ENCODE measurements at places on chromosomes 2 and 18.

DNA sequence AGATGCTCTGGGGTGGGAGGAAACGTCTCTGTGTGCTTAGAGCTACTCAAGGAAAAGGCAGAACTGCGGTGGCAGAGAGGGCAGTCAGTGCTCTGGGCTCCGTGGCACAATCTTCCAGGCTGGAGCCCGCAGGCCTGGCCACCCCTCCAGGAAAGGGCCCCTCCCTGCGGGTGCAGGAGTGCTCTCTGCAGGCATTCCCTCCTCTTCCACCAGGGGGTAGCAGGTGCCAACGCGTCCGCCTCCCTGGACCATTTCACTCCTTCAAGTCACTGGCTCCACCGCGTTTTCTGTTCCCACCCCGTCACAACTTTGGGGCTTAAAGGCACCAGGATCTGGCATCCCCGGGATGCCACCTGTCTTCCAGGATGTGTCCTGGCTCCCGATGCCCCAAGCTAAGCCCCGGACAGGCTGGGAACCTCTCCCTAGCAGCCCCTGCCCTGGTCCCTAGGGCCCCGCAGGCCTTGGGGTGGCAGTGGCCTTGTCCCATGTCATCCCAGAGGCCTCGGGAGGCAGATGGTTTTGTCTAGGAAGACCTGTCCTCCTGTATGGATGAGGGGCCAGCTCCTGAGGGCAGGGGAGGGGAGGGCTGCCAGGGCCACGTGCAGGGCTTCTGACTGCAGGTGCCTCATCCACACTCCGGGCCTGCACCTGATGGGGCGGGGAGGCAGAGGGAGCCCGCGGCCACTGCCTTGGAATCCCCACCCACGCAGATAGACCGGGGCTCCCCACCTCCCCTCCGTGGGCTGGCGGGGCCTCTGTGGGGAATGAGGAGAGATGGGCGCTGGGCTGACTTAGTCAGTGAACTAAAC is 26.4 kb downstream of the KCNIP3 start:
- no peak for DNase-seq

GRCh38 chr18:70195852-70196434 is 9.5 kb downstream of the RTTN start:
- no peak for DNase-seq

- DNase-seq = no peak
Observed at GRCh38 chr2:239232195-239232578, 168.6 kb downstream of the HDAC4 start.

DNA sequence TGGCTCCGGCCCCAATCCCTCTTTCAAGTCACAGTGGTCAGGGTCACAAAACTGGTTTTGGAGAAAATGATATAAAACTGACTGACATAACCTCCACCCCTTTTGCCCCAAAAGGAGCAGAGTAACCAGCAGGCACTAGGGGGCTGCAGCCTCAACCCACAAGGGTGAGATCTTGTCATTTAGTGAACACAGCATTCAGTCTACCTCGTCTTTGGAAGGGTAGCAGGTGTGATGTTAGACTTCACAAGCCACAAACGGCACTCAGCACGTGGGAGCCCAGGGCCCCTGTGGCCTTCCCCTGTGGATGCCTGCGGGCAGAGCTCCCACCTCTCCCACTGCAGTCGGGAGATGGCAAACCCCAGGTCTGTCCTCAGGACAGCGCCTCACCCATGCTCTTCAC is 372.1 kb upstream of the MYT1L start:
- no peak for DNase-seq

- no peak for DNase-seq
Observed at GRCh38 chr2:188292348-188293239, 920 bp downstream of the GULP1 start.

DNA sequence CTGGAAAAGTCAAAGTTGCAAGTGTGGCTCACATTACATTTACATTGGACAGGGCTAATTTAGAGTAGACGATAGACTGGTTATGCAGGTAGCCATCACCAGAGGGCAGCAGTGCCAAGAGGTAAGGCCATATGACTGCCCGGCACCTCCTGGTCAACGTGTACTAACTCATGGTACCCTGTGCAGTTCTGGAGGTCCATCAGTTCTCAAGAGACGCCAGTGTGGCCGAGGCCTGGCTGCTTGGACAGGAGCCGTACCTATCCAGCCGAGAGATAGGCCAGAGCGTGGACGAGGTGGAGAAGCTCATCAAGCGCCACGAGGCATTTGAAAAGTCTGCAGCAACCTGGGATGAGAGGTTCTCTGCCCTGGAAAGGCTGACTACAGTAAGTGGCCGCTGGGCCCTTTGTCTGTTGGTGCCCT is 65.8 kb upstream of the EML6 start:
- no peak for DNase-seq

- no peak for DNase-seq
Observed at GRCh38 chr18:37754141-37754540, 188.5 kb upstream of the CELF4 start.

DNA sequence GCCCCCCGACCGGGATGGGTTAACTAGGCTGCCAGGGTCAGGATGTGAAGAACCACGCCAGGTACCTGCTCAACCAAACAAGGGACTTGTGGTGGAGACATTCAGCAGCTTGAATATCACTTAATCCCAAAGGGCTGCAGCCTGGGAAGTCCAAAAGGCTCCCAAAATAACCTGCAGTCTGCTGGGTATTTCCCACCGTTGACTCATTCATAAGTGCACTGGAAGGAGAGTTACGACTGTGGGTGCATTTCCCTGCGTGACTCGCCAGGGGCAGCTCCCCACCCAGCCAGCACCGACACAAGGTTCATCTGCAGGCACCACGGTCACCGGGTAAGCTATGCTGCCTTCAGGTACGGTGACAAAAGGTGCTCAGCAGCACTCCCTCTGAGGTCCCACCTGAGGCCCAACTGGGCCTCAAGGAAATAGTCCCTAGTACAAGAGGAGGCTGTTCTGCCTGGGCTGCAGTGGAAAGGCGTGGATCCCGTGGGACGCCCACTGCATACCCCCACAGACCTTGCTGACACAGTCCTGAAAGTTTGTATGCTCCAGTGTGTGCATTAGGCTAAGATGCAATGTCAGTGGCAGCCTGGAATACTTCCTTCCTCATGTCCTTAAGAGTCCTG is 86.5 kb downstream of the UXS1 start:
- DNase-seq = no peak

DNA sequence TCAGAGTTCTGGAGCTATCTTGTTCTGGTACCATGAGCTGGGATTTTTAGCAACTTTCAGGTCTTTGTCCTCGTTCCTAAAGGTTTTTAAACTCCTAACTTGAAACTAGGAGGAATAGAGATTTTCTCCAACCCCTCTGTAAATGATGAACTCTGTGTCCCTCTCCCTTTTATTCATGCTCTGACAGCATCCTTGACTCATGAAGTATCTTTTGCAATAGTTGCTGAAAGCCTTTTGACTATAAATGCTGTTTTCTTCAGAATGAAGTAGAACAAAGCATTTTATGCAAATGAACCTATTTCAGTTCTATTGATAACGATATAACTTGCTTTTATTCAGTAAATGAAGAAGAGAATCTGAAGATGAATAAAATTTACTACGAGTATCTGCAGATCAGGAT is 17.0 kb upstream of the MAPRE2 start:
- no peak for DNase-seq

GRCh38 chr18:24659827-24660720 is 199.6 kb downstream of the HRH4 start:
- peak; percentile 2 for DNase-seq

GRCh38 chr18:23812546-23813440 is 123.5 kb downstream of the LAMA3 start:
- no peak for DNase-seq

DNA sequence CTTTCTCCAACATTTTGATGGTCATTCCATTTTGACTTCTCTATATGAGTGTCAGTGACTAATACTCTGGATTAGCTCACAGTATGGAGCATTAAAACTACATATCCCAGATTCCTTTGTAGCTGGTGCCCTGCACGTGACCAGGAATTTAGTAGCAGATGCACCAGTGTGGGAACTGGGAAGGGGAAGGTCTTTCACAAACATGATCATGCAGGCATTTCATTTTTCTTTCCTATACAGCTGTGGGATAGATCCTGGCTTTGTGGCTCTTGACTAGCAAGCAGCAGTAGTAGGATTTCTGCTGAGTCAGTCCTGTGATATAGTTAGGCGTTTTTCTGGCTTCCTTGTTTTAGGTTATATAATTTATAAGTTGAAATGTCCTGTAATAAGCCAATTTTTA is 971.0 kb upstream of the CDH2 start:
- DNase-seq = no peak

DNA sequence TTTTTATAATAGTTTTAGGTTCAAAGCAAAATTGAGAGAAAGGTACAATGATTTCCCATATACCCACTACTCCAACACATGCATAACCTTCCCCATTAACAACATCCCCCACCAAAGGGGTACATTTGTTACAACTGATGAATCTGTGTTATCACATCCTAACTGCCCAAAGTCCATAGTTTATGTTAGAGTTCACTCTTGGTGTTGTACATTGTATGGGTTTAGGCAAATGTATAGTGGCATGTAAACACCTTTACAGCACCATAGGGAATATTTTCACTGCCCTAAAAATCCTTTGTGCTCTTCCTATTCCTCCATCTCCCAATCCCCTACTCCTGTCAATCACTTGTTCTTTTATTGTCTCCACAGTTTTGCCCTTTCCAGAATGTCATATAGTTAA is 471.6 kb downstream of the CPS1 start:
- DNase-seq = no peak

DNA sequence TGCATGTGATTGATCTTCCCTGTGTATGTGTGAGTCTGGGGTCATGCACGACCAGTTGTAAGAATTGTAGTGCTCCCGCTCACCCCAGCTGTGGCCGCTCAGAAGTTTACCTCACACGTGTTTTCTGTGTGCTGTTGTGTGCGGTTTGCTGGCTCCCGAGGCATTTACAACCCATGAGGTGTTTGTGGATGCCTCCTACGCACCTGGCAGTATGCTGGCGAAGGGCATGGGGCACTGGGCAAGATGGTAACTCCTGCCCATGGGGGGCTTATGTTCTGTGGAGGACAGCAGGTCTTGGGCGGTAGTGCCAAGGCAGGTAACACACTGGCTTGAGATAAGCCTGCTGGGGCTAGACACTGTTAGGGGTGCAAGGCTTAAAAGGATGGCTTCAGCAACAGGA is 102.6 kb upstream of the HS6ST1 start:
- DNase-seq = no peak

DNA sequence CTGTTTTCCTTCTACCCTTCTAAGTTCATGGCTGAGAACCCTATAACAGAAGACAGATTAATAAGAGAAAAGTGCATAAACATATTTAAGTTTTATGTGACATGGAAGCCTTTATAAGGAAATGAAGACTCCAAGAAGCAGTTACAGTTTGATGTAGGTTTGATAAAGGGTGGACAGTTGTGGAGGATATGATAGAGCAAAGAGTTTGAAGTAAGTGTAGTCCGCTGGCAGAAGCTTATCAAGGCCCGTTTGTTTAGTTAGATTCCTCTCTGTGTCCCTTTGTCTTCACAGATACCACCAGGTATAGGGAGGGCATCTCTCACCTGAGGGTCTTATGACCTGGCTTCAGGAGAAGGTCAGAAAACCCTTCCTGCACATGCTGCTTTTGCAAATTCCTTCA is 10.4 kb upstream of the CASP8 start:
- DNase-seq = no peak

GRCh38 chr18:8046441-8046840 is 479.3 kb downstream of the PTPRM start:
- no peak for DNase-seq

GRCh38 chr18:10090668-10091067 is 176.9 kb downstream of the VAPA start:
- no peak for DNase-seq

DNA sequence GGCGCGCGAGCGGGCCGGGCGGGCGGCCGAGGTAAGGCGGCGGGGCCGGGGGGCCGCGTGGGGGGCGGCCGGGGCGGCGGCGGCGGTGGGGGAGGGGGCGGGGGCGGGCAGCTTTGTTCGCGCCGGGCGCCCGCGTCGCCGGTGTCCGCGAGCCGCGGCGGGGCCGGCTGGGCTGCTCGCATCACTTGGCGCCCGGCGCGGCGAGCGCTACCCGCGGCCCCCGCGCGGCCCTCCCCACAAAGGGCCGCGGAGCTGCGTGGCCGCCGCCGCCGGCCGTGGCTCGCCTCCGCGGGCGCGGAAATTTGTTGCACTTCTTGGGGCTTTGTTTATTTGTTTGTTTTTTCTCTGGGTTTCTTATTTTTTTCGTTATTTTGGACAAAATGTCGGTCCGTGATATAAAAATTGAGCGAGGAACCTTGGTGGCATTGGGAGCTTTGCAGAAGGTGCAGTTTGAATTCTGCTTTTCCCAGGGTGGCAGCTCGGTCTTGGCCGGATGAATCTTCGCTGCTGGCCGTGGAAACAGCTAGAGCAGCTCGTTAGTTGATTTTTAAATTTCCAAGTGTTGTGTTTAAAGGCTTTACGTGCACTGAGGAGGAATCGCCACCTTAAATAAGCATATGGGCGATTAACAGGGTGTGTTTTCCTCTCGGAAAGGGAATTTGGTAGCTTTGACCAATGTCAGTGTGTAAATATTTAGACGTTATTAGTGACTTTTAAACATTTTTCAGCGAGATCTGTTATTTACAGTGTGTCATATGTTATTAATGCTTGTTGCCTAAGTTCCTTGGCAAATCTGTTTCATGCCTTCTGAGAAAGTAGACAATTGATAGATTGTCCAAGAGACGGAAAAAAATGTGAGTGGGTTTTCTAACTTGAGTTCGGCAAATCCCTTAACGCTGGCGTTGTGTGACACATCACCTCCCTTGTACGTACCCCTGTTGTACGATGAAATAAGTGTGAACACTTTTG is 822 bp downstream of the UBE2E3 start:
- DNase-seq = peak; percentile 5

GRCh38 chr18:39453356-39453755 is 1887.8 kb upstream of the CELF4 start:
- DNase-seq = no peak

- DNase-seq = no peak
Observed at GRCh38 chr18:30945761-30946160, 96.8 kb downstream of the DSC3 start.

DNA sequence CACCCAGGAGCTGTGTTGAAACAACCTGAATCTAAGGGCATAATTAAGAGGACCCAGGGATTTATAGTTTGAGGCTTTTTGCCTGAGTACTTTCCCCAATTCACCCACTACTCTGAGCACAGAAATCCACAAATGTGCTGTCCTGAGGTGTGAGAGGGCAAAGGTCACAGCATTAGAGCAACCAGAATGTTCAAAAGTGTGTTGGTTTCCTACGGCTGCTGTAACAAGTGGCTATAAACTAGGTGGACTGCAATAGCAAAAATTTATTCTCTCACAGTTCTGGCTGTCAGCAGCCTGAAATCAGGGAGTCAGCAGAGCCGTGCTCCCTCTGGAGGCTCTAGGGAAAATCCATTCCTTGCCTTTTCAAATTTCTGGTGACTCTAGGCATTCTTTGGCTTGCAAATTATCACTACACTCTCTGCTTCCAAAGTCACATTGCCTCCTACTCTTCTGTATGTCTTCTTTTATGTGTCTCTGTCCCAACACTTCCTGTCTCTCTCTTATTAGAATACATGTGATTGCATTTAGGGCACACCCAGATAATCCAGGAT is 91.4 kb upstream of the TACR1 start:
- DNase-seq = no peak

DNA sequence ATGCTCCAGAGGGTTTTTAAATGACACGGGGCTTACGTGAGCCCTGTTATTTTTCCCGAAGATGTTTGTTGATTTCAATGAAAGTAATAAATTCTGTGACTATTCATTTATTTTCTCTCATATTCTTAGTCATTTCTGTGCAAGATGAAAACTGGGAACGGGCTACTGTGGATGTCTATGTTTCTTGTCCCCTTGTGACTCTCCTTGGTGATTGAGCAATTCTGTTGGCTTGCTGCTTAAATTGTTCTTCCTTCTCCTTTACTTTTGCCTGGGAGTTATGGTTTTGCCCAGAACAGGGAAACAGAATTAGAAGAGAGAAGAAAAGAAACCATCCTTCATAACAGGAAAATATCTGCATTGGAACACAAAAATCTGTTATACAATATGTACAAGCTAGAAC is 508.2 kb upstream of the DSEL start:
- no peak for DNase-seq
